ENCODE measurements at places on chromosomes 6 and 20. TPM values are rescaled to one million over a fixed set of nuclear protein-coding genes. Genes with fewer than 3 reads are reported as not detected.

DNA sequence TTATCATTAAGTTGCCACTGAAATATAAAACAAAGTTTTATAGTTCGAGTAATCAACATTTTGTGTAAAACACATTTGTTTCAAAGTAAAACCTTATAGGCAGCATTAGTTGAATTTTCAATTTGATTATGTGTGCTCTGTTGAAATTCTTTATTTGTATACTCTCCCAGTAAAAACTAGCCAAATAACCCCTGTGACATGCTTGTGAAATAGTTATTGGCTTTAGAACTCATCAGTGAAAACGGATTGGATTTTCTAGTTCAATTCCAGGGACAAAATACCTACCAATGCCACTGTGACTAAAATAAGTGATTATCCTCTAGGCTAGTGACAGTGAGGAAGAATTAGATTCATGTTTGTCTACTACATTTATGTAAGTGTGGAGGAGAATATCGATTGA, 212.9 kb downstream of the TMEM200A start:
- H3K27me3 ChIP-seq: no peaks in the 10 kb centered on the region
- no peaks in the 10 kb centered on the region for H3K36me3 ChIP-seq
- no peak overlapping the region for H3K4me3 ChIP-seq
- no peaks in the 10 kb centered on the region for H3K4me1 ChIP-seq
- no peak overlapping the region for H3K27ac ChIP-seq

- H3K4me3 ChIP-seq: no peak overlapping the region
- no peaks in the 10 kb centered on the region for H3K27me3 ChIP-seq
- peaks cover 44% of the 10 kb centered on the region for H3K36me3 ChIP-seq
- peaks cover 12% of the 10 kb centered on the region for H3K4me1 ChIP-seq
- H3K27ac ChIP-seq: no peak overlapping the region
Measured at GRCh38 chr20:63491635-63492230, 7.2 kb downstream of the EEF1A2 start.

- no peaks in the 10 kb centered on the region for H3K4me1 ChIP-seq
- H3K27me3 ChIP-seq: no peaks in the 10 kb centered on the region
- no peak overlapping the region for H3K27ac ChIP-seq
- no peak overlapping the region for H3K4me3 ChIP-seq
- H3K36me3 ChIP-seq: no peaks in the 10 kb centered on the region
- no peak for DNase-seq
Measured at GRCh38 chr6:97021194-97021593, 96.7 kb downstream of the KLHL32 start.

The FABP7 gene
- total RNA-seq: not detected

The CDH26 gene
- 0.34 TPM for total RNA-seq

The LAMA4 gene
- 2.2 TPM for total RNA-seq

Measured in HCT116 (cell line).